ENCODE measurements at places on chromosomes 1 and 21.

GRCh38 chr1:60715970-60716369 lies 366.4 kb upstream of the NFIA start:
- no peak for DNase-seq

DNA sequence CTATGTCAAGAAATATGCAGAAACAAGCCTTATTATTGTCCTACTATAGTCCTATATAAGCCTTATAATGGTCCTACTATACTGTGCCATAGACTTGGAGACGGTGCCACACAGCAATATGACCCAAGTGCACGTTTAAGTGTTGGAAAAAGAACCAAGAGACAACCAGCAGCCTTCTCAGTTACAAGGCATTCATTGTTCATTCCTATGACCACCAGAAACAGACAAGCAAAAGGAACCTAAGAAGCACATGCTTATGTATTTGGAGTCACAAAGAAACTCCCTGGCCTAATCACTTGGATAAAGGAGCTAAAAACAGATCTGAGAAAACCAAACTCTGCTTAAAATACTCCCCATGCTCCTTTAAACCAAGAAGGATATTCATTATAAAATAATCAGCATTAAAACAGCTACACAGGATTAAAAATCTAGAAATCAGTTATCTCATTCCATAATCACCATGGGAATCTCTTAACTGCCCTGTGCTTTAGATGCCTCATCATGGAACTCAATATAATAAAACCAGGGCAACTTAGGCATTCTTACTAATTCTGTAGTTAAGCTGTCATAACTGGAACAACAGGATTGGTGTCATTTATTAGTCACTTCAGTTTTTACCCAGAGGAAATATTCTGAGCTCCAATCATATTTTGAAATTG lies 7.0 kb downstream of the COLGALT2 start:
- no peak for DNase-seq

DNA sequence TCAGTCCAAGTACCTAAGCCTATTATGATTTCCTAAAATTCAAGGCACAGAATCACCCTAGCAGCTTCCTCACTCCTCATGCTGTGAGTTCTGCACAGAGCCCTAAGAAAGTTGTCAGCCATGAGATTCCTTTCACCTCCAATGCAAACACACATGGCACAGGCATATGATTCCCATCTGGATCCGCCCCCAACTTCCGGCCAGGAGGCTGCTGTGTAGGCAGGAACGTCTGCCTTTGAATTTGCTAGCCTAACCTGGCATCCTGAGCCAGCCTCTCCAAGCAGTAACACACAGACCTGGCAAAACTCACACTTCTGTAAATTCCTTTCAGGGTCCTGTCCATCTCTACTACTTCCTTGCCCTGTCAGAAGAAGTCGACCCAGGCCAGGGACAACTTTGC lies 521.1 kb upstream of the BEND5 start:
- no peak for DNase-seq

DNA sequence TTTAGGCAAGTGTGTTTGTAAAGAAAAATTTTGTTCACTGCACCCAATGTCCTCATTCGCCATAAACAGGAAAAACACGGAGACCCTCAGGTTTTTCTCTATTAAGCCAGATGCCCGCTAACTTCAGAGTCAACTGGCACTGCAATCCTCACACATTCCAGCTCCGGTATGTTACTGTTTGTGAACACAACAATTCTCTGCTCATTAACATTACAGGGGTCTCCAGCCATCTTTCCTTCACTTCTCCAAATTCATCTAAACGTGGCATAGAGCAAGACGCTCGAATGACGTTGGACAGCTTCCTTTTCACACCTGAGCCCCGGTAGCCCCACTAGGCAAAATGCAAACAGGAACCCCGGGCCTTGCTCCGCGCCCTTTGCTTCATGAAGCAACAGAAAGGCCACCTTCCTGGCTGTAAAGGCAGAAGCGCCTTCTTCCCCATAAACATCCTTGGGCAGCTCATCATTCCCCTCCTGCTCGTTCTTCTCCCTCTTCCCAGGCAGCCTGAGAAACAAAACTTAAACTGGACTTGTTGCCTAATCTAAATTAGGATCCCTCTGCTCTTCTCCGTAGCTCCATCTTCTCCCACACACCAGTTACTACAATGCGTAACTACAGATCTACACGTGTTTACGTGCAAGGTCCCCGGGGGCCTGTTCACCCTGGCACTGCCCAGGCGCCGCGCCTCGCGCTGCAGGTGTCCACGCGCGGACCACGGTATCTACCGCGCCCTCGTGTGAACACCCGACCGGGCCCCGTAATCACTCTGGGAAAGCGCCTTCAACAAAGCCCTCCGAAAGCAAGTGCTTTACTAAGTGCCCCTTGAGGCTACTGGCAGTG lies 1.2 kb downstream of the LBR start:
- DNase-seq = no peak

DNA sequence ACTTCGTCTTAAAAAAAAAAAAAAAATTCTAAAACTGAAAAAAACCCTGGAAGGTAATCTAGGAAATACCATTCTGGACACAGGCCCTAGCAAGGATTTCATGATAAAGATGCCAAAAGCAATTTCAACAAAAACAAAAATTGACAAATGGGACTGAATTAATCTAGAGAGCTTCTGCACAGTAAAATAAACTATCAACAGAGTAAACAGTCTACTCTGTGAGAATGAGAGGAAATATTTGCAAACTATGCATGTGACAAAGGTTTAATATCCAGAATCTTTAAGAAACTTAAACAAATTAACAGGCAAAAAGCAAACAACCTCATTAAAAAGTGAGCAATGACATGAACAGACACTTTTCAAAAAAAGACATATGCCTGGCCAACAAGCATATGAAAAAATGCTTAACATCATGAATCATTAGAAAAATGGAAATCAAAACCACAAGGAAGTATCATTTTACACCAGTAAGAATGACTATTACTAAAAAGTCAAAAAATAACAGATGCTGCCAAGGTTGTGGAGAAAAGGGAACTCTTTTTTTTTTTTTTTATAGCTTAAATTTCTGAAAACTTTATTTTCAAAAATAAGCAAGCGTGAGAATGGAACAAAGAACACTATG lies 29.4 kb upstream of the RNPC3 start:
- no peak for DNase-seq

GRCh38 chr21:27648560-27648959 lies 681.7 kb upstream of the ADAMTS5 start:
- DNase-seq = no peak

DNA sequence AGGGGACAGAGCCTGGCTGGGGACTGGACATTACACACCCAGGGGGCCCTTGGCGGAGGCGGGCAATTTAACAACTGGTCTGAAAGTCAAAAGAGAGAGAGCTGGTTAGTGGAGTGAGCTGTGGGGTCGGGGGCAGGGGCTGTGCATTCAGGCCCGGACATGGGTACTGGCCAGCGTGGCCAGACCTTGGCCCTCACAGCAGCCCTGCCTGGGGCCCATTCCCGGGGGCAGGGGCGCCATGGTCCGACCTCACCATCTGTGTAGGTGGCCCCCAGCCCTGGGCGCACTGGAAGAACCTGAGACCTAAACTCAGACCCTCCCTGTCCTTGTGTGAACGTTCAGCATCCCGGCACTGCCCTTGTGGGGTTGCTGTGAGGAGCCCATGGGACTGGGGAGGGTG lies 5.0 kb downstream of the CLDN19 start:
- no peak for DNase-seq

DNA sequence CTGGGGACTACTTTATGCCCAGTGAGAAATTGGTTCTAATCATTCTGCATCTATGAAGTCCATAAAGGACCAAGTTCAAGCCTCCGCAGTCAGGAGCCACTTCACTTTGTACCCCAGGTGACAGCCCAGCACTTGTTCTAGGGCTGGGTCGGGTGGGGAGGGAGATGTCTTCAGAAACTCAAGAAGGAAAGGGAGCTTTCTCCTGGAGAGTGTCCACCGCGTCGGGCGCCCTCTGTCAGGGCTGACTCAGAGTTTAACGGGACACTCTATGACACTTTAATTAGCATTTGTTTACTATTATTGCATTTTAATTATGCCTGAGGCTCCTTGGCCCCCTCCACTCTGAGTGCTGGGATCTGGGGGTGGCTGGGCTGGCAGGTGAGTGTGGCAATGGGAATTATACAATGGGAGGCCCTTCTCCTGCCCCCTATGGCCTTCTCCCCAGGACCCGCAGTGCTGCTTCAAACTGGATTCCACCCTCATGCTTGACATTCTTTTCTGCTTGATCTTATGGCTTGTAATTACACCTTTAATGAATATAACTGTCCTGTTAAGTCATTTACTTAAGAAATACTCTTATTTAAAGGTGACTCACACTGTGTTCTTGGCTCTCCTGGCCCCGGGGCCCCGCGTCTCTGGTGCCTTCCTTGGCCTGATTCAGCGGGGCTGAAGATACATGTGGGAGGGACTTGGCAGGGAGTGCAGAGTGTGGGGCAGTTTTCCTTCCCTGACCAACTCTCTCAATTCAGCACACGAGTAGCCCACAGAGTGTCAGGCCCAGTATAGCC lies 136.6 kb downstream of the PLXNA2 start:
- no peak for DNase-seq

DNA sequence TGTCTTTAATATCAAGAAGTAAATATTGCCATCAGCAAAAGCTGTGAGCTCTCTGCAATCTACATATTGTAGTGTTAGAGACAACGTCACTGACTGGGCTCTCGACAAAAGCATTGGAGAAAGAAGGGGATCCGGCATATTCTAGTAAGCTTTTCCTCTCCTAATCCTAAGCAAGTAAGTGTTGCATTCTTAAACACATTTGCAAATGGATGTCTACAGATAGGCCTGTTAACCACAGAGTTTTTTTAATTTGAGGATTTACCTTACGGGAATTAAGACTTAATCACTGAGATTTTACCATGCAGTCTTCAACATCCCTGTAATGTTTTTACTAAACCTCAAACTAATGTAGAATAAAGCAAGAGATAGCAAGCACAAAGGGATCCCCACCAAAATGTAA lies 426.5 kb upstream of the CAMK1G start:
- DNase-seq = no peak

GRCh38 chr1:175129644-175129996 lies 62.0 kb downstream of the TNN start:
- DNase-seq = no peak

- no peak for DNase-seq
Measured at GRCh38 chr1:66761221-66761620, 9.0 kb downstream of the DYNLT5 start.

DNA sequence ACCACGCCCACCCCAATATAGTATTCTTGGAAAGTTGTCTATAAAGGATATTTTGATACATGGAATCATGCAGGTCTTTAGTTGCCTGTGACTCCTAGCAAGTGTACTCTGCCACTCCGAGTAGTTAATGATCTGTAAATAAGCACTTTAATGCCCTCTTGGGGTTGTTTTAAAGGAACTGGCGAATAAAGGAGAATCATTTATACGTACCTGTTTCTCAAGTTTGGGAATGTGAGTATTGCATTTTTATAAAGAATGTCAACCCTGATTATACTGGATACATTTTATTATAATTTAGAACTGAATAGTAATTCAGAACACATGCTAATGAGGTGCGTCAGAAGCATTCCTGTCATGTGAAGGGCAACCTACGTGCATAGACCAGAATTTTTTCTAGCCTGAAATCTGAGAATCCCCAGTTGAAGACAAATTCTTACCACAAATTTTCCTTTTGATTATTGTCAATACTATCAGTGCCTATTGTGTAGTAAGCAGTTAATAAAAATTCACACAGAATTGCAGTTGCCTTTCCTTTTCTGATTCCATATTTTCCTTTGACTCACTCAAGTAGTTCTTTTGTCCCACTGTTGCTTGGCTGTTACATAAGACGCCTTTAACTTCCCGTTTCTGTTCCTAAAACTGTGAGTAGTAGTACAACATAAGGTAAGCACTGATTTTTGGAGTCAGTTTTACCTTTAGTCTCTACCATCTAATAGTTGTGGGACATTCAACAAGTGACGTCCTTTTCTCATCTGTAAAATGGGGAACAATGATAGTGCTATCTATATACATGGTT lies 5.1 kb downstream of the AHCYL1 start:
- no peak for DNase-seq

DNA sequence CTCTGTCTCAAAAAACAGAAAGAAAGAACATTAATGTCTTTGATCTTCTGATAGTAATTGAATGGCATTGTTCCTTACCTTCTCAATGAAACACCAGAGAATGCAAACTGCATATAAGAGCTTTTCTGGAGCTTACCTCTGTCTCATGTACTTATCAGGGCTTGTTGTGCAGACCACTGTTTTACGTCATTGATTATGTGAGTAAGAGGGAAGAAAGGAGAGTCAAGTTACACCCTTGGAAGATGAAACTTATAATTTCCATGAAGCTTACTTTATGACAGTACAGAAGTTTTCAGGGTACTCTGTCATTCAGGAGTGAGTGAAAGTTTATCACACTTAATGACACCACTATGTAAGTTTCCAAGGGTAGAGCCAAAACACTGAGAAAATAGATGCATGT lies 49.0 kb upstream of the MAB21L3 start:
- DNase-seq = no peak

- DNase-seq = no peak
Measured at GRCh38 chr1:101002551-101002950, 23.0 kb downstream of the DPH5 start.

DNA sequence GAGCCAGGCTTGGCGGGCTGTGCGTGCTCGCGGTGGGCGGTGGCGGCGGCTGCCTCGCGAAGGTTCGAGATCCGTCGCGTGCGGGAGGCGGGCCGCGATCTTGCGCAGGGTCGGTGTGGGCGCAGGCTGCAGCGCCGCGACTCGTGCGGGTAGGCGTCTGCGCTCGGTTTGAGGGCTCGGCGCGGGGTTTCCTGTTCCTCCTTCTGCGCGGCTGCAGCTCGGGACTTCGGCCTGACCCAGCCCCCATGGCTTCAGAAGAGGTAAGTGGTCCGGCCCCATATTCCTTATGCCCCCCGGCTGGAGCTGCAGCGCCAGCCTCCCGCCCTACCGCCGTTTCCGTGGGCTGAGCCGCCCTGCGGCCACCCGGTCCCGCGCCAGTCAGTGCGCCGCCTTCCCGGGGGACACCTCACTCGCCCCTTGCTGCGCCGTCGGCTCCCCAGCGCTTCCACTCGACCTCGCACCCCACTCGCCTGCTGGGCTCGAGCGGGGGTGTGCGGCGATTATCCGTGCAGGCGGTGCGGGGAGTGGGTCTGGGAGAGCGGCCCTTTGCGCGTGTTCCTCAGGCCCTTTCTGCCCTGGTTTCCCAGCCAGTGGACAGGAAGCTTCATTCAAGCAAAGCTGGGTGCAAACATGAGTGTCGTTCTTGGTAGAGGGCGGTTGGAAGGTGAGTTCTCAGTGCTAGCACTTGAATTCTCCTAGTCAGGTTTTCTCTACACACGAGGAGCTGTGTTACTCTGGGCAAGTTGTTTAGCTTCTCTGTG lies at the start of gene CACYBP:
CACYBP (plus strand) TSS at position 12 of the 761 bp plus-strand sequence; CDS start at position 246, 234 bp downstream.
- no peak for DNase-seq

DNA sequence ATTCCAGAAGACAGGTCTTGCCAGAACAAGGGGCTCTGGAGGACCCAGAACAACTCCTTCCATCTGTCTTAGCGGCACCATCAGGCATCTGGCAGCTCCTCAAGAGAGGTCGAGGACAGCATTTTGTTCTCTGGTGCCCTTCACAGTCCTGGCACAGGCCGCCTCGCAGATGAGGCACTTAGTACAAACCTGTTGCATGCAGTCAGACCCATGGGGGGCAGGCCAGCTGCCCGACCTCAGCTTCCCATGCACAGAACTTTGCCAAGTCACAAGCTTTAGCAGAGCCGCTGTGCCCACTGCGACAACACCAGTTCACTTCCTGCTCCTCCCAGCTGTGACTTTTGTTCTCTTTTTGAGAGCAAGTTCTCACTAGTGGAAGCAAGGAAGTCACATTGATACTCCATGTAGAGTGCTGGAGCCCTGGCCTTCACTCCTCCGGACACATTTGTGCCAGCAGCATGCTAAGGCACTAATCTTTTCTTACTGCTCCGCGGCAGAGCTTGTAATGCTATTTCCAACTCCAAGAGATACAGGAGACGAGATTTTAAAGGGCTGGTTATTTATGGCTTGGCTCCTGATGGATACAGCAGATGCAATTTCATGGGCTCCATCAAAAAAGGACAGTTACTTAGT lies 44.6 kb downstream of the HMGB4 start:
- no peak for DNase-seq

Data from iPS-NIHi11 (cell line).